Right hindlimb (tissue), 1 donor: ENCODE measurements at places on chromosomes 12 and 14.

- DNase-seq: peak; percentile 31
Observed at GRCh38 chr12:70032076-70032475, 207.0 kb downstream of the MYRFL start.

- no peak for DNase-seq
Observed at GRCh38 chr14:99459481-99460100, 21.1 kb downstream of the SETD3 start.

GRCh38 chr14:101188571-101188915 lies 285.0 kb upstream of the RTL1 start:
- DNase-seq: no peak

DNA sequence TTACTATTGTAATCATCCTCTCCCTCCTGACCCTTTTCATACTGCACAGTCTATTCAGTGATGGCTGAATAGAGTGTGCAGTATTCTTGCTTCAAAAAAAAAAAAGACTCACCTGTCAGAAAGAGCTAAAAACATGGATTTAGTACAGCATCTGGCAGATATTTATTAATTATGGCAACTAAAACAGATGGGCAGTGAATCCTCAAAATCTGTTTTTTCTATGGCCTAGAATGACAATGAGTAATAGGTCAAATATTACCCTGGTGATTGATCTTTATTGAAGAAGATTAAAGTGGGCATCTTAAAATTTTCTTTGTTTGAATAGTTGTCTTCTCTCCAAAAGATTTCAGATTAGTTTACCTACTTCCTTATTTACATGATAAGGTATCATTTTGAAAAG lies 543.6 kb downstream of the FOXG1 start:
- no peak for DNase-seq

DNA sequence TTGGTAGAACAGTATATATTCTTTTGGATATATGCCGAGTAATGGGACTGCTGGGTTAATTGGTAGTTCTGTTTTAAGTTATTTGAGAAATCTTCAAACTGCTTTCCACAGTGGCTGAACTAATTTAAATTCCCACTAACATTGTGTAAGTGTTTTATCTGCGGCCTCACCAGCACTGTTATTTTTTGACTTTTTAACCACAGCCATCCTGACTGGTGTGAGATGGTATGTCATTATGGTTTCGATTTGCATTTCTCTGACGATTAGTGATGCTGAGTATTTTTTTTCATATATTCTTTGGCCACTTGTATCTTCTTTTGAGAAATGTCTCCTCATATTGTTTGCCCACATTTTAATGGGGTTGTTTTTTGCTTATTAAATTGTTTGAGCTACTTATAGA lies 357.4 kb downstream of the C12orf50 start:
- DNase-seq: no peak

DNA sequence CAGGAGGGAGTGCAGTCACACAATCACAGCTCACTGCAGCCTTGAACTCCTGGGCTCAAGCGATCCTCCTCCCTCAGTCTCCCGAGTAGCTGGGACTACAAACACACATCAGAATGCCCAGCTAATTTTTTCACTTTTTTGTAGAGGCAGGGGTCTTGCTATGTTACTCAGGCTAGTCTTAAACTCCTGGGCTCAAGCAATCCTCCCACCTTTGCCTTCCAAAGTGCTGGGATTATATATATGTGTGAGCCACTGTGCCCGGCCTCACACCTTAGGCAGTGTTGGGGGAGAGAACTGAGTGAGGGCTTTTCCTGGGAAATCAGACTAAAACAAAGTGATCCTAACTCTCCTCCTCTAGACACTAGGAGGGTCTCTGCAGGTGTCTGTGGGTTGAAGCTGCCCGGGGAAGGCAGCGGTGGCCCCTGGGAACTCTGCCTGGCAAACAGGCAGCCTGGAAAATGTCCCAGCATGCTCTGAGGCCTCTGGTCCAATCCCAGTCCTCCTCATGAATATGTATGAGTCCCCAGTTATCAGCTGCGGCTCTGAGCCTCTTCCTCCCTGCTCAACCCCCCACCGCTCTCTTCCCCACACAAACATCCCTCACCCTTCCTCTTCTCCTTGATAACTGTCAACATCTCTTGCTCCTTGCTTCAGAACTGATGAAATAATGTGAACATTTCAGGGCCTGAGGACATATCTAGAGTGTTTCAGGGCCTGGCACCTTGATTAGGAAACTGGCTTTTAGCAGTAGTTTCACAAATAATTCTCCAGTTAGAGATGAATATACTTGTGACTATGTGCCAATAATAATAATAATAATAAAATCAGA lies 7.9 kb upstream of the NAA25 start:
- peak; percentile 33 for DNase-seq

DNA sequence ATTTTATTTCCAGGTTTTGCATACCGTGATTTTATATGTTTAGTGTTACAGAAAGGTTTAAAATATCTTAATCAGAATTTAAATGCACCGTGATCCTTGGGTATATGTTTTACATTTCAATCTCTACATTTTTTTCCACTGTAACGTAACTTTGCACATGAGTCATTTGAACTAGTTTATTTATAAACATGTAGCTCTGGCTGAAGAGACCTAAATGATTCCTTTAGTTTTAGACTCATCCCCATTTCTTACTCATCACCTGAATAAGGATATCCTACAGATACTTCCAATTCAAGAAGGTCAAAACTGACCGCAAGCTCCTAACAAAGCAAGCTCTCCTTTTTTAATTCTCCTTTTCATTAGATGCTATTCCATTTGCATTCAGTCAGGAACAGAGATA lies 42.7 kb upstream of the SLC6A15 start:
- DNase-seq: no peak

GRCh38 chr12:93407054-93407962 lies 29.6 kb downstream of the NUDT4 start:
- DNase-seq: no peak

DNA sequence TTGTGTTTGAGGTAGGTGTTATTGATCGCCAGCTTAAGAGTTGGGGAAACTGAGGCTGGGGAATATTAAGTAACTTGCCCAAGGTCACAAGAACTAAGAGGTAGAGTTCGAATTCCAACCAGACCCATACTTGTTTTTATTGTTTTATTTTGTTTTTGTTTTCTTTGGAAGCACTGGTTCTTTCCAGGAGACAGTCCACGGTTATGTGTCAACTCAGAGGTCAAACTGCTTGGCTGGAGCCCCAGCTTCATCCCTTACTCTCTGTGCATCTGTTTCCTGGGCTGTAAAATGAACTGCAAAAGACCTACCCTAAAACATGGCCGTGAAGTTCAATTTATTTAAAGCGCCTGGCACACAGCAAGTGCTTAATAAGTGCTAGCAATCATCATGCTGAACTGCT lies 74.4 kb upstream of the MAP1LC3B2 start:
- DNase-seq: peak; percentile 73

GRCh38 chr12:49809906-49810389 lies 18.3 kb downstream of the NCKAP5L start:
- DNase-seq: peak; percentile 71

DNA sequence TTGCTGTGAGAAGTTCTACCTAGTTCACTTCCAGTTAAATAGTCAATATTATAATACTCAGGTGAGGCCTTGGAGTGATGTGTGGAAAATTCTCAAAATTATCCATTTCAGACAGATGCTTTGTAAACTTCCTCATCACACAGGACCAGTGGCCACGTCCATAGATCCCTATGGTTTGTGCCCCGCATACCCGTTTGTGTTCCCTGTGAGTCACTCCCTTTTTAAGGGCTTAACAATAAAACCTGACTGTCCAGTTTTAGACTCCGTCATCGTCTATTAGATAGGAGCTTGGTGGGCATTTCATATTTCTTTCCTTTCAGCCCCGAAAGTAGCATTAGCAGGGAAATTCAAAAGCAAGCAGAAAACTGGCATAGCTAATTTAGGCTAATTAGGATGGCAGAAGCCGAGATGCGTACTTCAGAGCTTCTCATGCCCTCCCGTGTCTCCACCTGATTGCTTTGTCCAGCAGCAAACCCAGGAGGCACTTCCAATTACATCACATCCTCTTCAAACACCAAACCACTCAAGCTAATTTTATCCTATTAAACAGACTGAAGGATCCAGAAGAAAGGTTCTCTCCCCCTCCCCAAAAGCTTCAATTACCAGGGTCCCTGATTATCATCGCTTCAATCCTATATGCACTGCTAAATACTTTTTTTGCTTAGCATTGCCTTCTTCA lies 186.6 kb upstream of the OTX2 start:
- no peak for DNase-seq

DNA sequence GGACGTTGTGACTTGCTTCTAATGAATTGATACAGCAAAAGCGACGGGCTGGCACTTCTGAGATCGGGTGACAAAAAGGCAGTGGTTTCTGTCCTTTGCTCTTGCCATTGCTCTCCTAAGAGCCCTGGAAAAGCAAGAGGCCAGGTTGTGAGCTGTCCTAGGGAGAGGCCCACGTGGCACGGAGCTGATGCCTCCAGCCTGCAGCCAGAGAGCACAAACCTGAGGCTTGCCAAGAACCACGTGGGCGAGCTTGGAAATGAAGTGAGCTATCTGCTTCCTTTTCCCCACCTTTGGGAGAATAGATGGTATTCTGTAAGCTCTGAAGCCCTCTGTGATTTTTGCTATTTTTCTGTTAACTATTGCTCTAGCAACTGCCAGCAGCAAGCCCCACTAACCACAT lies 26.4 kb upstream of the NOS1 start:
- DNase-seq: no peak

- no peak for DNase-seq
Observed at GRCh38 chr12:120252071-120252906, 13.2 kb downstream of the PXN start.

DNA sequence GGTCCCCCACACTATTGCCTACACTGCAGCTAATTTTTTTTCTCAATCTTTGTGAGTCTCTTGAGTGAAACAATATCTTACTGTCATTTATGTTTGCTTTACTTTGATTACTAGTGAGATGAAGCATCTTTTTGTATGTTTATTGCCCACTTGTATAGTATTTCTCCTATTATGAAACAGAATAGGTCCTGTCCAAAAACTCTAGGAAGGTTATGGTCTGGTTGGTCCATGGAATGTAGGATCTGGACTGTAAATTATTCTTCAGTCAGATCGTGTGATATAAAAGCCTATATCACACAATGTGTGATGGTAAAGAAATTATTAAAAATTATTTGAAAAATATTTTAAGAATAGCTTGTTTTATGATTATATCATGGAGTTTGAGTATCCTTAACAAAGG lies 434.4 kb downstream of the ZFP36L1 start:
- DNase-seq: no peak

DNA sequence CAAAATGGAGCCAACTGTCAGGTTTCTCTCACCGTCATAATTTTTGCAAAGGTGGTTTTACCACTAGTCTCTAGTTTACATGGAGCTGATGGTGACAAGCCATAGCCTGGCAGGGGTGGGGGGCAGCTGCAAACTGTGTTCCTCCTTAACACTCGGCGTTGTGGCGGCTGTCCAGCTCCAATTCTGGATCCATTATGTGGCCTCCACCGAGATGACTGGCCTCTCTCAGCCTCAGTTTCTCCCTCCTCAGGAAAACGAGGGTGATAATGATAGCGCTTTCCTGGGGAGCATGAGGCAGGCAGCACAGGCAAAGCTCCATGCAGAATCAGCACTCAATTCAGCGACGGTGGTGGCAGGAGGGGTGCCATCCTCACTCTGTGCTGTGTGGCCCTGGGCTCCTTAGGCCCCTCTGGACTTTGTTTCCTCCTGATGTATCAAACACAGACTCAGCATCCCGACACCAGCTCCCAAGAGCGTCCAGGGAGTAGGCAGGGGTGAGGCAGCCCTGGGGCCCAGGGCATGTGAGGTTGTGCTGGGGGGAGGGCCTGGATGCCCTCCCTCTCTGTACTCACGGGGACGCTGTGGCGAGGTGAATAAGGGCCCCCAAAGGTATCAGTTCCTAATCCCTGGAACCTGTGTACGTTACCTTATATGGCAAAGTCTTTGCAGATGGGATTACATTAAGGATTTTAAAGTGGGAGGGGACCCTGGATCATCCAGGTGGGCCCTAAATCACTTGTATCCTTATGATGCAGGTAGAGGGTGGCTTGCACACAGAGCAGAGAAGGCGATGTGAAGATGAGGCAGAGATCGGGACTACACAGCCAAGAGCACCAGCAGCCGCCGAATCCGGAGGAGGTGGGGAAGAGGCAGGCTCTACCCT lies 46.8 kb upstream of the EIF5 start:
- DNase-seq: no peak

DNA sequence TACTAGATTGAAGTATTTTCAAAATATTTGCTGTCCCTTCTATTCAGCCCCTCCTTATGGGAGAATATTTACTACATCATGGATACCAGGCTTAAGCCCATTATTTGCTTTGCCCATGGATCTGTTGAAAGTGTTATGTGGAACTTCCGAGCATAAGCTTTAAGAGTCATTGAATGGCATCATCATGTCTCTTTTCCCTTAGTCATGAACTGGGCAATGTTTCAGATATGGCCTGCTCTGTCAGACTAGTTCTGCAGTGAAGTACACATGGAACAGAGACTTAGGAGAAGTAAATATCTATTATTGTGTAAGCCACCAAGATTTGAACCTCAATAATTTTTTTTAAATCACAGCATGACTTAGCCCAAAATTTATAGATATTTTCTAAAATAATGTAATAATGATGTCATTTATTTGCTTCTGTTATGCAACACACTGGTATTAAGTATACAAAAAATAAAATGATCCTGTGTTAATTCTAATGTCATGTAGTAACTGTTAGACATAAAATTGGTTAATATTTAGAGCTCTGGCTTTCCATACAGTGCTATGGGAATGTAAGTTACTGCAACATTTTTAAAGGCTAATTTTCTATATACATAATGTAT lies 1097.3 kb downstream of the SLC16A7 start:
- no peak for DNase-seq

DNA sequence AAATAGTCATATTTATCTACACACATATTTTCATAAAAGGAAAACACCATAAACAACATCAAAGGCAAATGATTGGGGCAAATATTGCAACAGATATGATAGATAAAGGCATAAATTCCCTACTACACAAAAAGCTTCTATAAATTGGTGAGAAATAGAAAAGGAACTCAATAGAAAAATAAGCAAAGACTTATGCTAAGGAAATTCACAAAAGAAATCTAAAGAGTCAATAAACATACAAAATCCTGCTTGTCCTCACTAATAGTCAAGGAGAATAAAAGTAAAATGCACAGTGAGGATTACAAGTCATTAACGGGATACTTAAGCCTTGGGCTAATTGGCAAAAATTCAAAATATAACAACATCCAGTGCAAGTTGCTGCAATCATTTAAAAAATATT lies 30.3 kb downstream of the CCDC59 start:
- DNase-seq: no peak

GRCh38 chr14:39085933-39086332 lies 17.1 kb downstream of the SEC23A start:
- DNase-seq: no peak

DNA sequence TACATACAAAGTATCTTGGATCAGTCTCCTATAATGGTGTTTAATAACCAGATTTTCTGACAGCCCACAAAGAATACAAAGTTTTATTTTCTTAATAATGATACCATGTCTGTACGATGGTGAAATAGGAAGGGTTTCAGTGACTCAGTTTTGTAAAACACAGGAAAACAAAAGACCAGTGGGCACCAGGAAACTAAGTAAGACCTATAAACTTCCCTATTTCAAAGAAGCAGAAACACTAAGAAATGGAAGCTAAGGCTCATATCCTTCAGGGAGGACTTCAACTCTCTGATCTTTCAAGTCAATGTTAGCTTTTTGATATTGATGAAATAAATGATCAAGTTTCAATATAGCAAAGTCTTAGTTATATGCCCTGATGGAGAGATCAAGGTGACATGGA lies 196.0 kb downstream of the DUSP6 start:
- DNase-seq: no peak
